Spinal cord (tissue), 10 donors: ENCODE measurements at places on chromosomes 1 and 21. TPM values are rescaled to one million over a fixed set of nuclear protein-coding genes. Genes with fewer than 3 reads are reported as not detected.

AMY1B gene
- total RNA-seq: not detected

DNA sequence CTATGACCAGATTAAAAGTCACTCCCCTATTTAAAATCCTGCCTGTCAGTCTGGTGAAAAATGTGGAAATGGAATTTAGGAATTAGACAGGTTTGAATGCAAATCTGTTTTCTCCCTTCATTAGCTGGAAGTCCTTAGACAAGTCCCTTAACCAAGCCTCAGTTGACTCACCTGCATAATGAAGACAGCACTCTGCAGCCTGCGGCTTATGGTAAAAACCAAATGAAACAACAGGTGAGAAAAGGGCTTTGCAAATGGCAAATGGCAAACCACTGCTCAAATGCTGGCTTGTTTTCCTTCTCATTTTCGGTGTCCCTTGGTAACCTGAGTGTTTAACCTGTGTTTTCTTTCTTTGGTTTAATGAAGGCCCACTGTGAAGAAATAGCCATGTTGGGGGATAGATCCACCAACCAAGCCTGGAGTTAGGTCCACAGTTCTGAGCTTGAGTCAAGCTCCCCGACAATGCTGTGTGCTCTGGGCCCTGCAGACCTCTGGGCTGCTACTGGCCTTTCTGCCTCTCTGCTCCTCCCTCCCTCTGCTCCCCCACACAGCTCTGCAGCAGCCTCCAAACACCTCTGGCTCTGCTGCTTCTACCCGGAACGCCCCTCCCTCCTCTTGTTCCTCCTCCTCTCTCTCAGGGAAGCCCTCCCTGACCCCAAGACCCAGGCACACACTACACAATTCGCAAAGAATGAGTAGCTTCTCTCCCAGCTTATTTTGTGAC lies 641.8 kb downstream of the MATN1 start:
- DNase-seq: no peak
- no peaks in the 10 kb centered on the region for H3K36me3 ChIP-seq
- no peaks in the 10 kb centered on the region for H3K27me3 ChIP-seq
- H3K4me1 ChIP-seq: peaks cover 31% of the 10 kb centered on the region

GRCh38 chr21:33197496-33197895 lies 32.2 kb upstream of the IFNAR2 start:
- no peaks in the 10 kb centered on the region for H3K27me3 ChIP-seq
- H3K4me3 ChIP-seq: no peak overlapping the region
- H3K36me3 ChIP-seq: no peaks in the 10 kb centered on the region
- DNase-seq: no peak
- H3K4me1 ChIP-seq: peaks cover 7% of the 10 kb centered on the region
- H3K27ac ChIP-seq: no peak overlapping the region

DNA sequence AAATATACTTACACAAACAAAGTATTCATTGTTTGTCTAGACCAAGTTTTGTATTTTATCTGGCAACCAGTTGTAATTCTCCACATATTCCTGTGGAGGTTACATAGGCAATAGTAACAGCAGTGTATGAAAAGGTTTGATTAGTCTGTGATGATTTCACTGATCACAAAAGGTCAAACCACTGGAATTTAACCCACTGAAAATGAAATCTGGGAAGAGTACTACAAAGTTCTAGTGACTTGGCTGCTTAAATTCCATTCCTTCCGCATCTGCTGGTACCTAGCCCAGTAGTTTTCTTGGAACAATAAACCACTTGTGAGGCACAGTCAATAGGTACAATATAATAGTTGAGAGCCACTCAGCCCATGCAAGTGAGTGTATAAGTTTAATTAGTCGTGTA lies 205.4 kb downstream of the NFIA start:
- H3K27ac ChIP-seq: peak overlapping the region; percentile 13
- H3K36me3 ChIP-seq: no peaks in the 10 kb centered on the region
- no peak for DNase-seq
- H3K27me3 ChIP-seq: no peaks in the 10 kb centered on the region
- H3K4me1 ChIP-seq: peaks cover 11% of the 10 kb centered on the region
- H3K4me3 ChIP-seq: no peak overlapping the region

GRCh38 chr1:25756215-25756614 lies 43.8 kb upstream of the SELENON start:
- DNase-seq: no peak
- H3K27me3 ChIP-seq: no peaks in the 10 kb centered on the region
- peaks cover 8% of the 10 kb centered on the region for H3K36me3 ChIP-seq
- peaks cover 41% of the 10 kb centered on the region for H3K4me1 ChIP-seq
- H3K27ac ChIP-seq: no peak overlapping the region

ACKR1 gene
- total RNA-seq: 3.5 TPM

- no peaks in the 10 kb centered on the region for H3K36me3 ChIP-seq
- no peaks in the 10 kb centered on the region for H3K27me3 ChIP-seq
- DNase-seq: no peak
- peaks cover 3% of the 10 kb centered on the region for H3K4me1 ChIP-seq
- no peak overlapping the region for H3K4me3 ChIP-seq
These were observed 52.8 kb downstream of the ARID4B start for GRCh38 chr1:235275223-235275622.

- H3K4me3 ChIP-seq: no peak overlapping the region
- no peaks in the 10 kb centered on the region for H3K27me3 ChIP-seq
- no peak for DNase-seq
- peaks cover 2% of the 10 kb centered on the region for H3K4me1 ChIP-seq
- no peaks in the 10 kb centered on the region for H3K36me3 ChIP-seq
- H3K27ac ChIP-seq: no peak overlapping the region
These were observed 5.8 kb upstream of the FNBP1L start for GRCh38 chr1:93442008-93442666.

GRCh38 chr1:98661544-98662355 lies at the start of gene SNX7:
Gene SNX7 (plus strand): TSS chr1:98661721. CDS start chr1:98661732, 11 bp downstream.
- no peaks in the 10 kb centered on the region for H3K36me3 ChIP-seq
- no peaks in the 10 kb centered on the region for H3K27me3 ChIP-seq
- peak within 1 kb of the TSS; percentile 89 for H3K27ac ChIP-seq
- peak; percentile 92 for DNase-seq
- peak within 1 kb of the TSS; percentile 64 for H3K4me3 ChIP-seq

GRCh38 chr1:66438501-66438900 lies 95.5 kb upstream of the SGIP1 start:
- H3K4me1 ChIP-seq: no peaks in the 10 kb centered on the region
- no peak overlapping the region for H3K4me3 ChIP-seq
- no peaks in the 10 kb centered on the region for H3K27me3 ChIP-seq
- no peak overlapping the region for H3K27ac ChIP-seq

- DNase-seq: no peak
- no peak overlapping the region for H3K27ac ChIP-seq
- H3K36me3 ChIP-seq: no peaks in the 10 kb centered on the region
- peaks cover 5% of the 10 kb centered on the region for H3K27me3 ChIP-seq
- peaks cover 11% of the 10 kb centered on the region for H3K4me1 ChIP-seq
These were observed 72.7 kb downstream of the FBXO2 start for GRCh38 chr1:11581445-11581991.

- no peak overlapping the region for H3K4me3 ChIP-seq
- H3K27me3 ChIP-seq: peaks cover 9% of the 10 kb centered on the region
- no peak overlapping the region for H3K27ac ChIP-seq
- DNase-seq: no peak
- H3K36me3 ChIP-seq: no peaks in the 10 kb centered on the region
These were observed 2.7 kb downstream of the PTGFR start for GRCh38 chr1:78493451-78493850.

- H3K27me3 ChIP-seq: peaks cover 4% of the 10 kb centered on the region
- peak within 1 kb of the TSS; percentile 53 for H3K4me3 ChIP-seq
- peak; percentile 88 for DNase-seq
- H3K27ac ChIP-seq: no peak within 1 kb of the TSS
- no peaks in the 10 kb centered on the region for H3K36me3 ChIP-seq
- peaks cover 4% of the 10 kb centered on the region for H3K4me1 ChIP-seq
These were observed at the start of gene DNAJC6 for GRCh38 chr1:65309304-65310077. Gene DNAJC6 (plus strand): TSS chr1:65309543. CDS start chr1:65309746, 203 bp downstream.

CYP4A22 gene
- not detected for total RNA-seq

DNA sequence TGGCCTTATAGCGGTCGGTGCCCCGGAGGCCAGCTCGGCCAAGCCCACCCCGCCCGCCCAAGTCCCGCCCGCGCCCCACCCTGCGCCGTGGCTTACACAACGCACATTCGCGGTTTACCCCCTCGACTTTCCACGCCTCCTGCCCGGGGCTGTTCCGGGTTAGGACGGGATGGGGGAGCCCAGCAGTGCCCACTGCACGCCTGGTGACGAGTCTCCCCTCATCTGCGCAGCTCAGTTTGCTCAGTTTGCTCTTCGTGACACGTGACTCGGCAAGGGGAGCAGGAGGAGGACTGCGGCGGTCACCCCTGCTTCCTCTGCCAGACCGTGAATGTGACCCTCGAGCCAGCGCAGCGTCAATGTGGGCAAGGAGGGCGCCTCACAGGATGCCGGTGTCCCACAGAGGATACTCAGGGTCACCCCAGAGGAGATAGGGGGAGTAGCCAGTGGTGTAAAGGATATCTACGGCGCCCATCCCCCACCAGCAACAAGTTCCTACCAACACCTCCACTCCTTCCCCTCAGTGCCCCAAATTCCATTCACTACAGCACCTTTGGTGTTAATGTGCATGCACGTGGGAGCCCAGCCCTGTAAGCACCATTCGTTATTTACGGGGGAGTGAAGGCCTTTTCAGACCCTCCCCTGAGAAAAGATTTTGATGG lies 350 bp upstream of the S100A6 start:
- H3K27ac ChIP-seq: peak overlapping the region; percentile 70
- H3K27me3 ChIP-seq: no peaks in the 10 kb centered on the region
- peak; percentile 48 for DNase-seq
- H3K4me3 ChIP-seq: peak overlapping the region; percentile 70
- H3K36me3 ChIP-seq: no peaks in the 10 kb centered on the region
- H3K4me1 ChIP-seq: peaks cover 40% of the 10 kb centered on the region

DNA sequence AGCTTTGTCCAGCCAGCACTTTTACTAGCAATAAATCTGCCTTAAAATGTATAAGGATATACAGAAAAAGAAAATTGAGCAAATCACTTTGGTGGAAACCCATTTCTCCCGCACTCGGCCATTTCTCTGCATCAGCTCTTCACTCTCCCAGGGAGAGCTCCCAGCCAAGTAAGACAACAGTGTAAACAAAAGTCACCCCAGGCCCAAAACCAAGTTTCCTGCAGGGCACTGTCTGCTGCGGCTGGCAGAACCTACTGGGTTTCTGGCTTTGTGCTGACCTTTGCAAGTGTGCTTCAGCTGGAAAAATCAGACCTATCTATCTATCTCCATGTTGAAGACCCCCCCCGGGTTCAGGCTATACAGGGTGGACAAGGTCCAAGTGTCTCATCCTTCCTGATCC lies 476.7 kb upstream of the CAMK1G start:
- H3K4me3 ChIP-seq: no peak overlapping the region
- no peaks in the 10 kb centered on the region for H3K36me3 ChIP-seq
- peaks cover 18% of the 10 kb centered on the region for H3K4me1 ChIP-seq
- no peak for DNase-seq
- H3K27ac ChIP-seq: no peak overlapping the region
